Naive B cell (primary cell): ENCODE measurements at places on chromosomes 7 and 10.

DNA sequence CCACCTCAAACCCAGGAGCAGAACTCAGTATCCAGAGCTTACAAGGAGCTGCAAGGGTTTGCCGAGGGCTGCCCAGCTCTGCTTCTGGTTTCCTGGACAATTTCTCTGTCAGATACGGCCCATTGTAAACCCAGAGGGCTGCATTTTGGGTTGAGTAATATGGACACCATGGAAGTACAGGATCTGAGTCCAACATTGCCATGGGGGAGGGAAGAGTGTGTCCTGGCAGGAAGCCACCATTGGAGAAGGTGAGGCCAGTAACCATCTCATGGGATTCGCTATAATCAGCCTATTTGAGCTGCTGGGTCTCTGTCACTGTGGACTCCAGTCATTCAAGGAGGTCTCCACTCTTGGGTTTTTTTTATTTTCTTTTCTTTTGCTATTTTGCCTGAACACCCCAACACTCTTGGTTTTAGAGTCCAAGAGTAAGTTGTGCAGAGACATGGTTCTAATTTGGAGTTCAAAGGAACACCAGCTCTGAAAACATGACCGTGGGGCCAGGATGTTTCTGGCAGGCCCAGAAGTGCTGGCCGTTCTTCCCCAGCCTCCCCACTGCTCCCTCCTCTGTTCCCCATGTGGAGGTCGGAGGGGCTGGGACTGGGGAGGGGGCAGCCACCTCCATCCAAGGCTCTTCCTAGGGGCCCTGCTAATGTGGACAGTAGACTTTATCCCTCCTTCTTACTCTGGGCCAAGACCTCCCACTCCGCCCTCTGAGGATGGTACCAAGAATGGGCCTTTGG lies 46.2 kb downstream of the CHST3 start:
- DNase-seq, result no peak

DNA sequence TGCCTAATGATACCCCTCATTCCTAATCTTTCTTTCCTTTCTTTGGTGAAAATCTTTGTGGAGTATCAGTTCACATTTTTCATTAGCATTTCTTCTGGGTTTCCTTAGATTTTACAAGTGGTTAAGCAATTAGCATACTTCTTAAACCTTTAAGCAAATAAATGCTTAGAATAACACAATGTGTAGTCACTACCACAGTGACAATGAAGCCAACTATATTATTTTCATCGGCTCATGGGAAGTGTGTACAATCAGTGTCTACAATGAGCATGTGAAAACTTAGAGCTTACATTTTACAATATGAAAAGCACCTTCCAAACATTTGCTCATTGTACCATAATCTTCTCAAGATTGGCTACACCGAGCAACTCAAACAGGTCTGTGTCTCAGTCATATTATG lies 176.2 kb upstream of the PLXNA4 start:
- no peak for DNase-seq

DNA sequence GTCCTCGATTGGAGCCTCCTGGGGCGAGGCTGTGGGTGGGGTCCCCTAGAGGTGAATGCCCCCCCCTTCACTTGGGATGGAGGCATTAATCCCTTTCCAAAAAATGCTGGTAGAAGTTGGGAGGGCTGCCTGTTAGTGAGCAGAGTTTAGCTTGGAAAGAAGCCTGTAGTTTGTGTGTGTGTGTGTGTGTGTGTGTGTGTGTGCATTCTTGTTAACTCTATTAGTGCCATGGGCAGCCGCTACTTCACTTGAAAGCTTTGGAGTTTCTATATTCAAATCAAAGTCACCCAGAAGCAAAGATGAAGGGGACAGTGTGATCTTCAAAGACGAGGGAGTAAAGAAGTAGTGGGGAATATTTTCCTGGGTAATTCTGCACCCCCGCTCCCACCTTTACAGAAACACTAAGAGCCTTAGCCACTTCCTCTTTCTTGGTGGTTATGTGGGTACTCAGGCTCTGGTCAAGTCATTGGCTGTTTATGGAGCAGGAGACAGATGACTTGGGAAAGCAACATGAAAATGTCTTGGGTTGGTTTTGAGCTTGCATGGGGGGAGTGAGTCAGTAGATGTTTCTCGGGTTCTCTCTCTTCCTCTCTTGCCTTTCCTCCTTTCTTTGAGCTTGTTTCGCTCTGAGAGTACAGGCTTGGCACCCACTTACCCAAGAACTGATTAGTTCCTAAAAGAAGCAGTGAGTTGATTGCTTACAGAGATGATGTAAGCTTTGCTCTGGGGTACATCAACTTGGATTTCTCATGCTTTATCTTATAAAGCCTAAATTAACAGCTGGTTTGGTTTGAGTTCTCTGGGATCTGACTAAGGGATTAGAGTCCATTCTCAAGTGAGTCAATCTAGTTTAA lies 35.9 kb downstream of the TCF7L2 start:
- peak; percentile 9 for DNase-seq

DNA sequence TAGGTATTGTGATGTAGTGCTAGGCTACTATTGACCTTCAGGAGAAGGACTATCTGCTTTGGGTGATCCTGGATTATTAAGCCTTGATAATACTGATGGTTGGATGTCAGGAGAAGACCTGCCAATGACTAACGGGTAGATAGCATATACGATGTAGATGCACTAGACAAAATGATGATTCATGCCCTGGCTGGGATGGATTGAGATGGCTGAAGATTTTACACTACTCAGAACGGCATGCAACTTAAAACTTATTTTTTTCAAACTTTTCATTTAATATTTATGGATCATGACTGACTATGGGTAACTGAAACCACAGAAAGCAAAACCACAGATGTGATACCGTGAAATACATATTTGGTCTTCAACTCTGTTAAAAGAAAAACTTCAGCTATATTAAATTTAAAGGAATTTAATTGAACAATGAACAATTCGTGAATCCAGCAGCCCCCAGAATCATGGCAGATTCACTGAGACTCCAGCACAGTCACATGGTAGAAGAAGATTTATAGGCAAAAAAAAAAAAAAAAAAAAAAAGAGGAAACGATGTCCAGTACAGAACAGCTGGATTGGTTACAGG lies 124.6 kb upstream of the CDK13 start:
- DNase-seq, result no peak

DNA sequence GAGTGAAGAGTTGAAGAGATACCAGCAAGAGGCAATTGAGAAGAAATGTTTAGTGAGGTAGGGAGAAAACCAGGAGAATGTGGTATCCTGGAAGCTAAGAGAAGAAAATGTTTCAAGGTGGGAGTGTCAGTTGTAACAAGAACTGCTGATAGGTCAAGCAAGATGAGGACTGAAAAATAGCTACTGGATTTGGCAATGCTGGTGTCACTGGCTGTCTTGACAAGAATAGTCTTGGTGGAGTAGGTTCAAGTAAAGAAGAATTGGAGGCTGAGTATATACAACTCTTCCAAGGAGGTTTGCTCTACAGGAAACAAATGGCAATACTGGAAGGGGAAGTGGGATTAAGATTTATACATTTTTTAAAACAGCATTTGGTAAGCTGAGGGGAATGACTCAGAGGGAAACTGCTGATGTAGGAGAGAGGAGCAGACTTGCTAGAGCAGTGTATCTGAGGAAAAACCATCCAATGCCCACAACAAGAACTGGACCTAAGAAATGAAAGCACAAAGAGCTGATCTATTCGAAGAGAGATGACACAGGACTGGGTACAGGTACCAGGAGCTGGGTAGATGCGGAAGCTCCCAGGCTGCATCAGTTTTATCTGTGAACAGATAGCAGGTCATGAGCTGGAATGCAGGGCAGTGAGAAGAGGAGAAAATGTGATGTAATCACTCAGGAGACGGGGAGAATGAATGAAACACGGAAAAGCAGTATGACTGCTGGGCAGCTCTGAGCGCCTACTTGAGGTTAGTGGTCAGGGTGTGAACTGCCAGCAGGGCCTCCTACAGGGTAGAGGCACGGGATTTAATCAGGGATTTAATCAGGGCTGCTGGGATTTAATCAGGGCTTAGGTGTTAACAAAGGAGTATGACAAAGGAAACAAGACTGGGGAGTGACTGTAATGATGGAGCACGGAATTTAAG lies 34.5 kb downstream of the FAM25A start:
- no peak for DNase-seq

DNA sequence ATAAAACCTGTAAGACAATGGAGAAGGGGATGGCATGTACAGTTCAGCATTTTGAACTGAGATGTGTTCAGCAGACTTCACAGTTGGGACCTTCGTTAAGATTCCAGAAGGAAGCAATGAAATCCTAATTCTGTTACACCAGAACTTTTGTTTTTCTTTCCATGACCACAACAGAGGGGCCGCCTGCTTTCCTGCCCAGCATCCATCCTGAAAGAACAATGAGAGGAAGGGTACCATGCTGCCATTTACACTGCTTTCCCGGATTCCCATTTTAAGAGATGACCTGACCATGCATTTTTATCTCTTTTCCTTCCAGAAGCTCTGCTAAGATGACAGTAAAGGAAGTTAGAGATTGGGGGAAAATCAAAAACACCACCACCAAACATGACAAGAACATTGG lies 92.7 kb downstream of the PIP4K2A start:
- no peak for DNase-seq

DNA sequence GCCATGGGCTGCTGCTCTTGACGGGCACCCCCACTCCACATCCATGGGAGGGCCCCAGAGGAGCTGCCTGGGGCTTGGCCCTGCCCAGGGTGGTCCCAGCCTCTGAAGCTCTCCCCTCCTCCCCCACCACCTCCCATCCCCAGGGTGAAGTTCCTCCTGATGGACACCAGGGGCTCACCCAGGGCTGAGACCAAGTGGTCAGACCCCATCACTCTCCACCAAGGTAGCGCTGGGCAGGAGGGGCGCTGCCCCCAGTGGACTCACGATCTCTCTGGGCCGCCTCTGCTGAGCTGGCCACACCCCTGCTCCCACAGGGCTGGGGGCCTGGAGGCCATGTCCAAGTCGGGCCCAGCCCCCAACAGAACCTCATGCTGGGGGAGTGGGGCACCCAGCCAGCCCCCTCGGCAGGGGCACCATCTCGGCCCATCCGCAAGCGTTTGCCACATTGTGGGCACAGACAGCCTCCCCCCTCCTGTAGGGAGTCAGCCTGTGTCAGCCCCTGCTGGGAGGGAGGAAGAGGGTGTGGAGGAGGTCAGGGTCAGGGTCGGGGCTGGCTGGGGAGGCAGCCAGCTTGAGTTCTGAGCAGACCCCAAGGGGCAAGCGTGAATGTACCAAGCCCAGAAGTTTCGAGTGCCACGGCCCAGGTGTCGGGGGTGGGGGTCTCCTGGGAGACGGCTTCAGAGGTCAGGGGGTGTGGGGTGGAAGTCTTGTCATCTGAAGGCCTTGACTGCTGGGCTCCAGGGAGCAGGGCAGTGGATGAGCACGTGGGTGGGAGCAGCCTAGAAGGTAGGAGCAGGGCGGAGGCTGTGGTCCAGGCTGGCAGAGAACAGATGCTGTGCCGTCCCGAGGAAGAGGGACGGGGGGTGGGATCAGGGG lies 2.8 kb downstream of the UPK3B start:
- no peak for DNase-seq
